ENCODE measurements at places on chromosomes 11 and 22.

GRCh38 chr22:17775781-17776465, 1.7 kb upstream of the BID start:
- no peak for DNase-seq

- peak; percentile 90 for DNase-seq
Observed at GRCh38 chr11:74726547-74727182, 4.6 kb downstream of the CHRDL2 start.

DNA sequence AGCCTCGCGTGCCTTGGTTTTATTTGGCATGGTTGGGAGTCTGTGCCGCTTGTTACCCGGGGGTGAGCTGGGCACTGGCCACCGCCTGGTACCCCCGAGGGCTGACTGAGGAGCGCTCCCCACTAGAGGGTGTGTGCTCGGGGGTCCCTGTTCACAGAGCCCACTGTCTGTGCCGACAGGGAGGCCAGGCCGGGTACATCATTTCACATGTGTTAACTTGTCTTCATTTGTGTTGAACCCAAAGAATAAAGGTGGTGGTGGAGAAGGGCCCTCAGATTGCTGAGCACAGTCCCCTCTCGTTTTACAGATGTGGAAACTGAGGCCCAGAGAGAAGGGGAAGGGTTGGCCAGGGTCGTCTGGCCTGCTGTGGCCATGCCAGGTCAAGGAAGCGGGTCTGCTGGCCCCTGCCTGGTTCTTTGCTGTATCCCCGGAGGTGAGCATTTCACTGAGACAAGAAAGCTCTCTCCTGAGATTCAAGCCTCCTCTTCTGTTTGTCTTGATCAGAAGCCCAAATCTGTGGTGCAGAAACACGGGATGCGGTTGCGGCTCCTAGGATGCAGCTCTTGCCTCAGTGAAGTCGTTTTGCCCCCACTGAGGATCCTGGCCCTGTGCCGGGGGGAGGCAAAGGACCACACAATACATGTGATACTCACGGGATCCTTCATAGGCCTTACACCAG, 60.8 kb downstream of the FBLN1 start:
- no peak for DNase-seq

DNA sequence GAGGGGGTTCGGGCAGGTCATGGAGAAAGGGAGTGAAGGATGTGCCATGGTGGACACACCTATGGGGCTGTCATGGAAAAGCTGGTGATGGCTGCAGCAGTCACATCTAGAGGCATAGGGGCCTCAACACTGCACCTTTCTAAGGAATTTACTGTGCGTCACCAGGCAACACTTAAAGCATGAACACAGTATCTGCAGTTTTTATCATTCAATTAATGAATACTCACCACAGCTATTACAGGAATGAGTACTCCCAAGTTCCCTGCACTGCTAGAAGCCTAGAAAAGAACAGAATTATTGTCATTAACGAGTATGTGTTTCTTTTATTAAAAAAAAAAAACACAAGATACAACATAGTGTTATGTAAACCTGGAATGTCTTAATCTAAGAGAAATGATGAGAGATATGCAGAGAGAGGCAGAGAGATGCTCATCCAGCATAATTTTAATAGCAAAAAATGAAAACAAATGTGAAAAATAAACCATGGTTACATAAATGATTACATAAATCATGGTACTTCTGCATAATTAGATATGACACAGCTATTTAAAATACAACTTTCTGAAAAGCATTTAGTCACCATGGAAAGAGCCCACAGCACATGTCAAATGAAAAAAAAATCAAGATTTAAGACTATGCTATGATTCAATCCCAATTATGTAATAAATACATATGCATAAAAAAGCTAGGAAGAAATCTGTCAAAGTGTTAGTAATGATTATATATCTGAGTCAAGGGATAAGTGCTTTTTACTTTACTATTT, 19.2 kb downstream of the SERPIND1 start:
- no peak for DNase-seq

- DNase-seq, result no peak
Observed at GRCh38 chr22:24500277-24500820, 5.2 kb downstream of the UPB1 start.

- DNase-seq, result peak; percentile 64
Observed at GRCh38 chr11:17014321-17014832, at the start of gene PLEKHA7. PLEKHA7 (minus strand) TSS chr11:17014414; CDS start chr11:17014401, 13 bp downstream.

- DNase-seq, result no peak
Observed at GRCh38 chr11:95682552-95682951, 107.0 kb downstream of the FAM76B start.

DNA sequence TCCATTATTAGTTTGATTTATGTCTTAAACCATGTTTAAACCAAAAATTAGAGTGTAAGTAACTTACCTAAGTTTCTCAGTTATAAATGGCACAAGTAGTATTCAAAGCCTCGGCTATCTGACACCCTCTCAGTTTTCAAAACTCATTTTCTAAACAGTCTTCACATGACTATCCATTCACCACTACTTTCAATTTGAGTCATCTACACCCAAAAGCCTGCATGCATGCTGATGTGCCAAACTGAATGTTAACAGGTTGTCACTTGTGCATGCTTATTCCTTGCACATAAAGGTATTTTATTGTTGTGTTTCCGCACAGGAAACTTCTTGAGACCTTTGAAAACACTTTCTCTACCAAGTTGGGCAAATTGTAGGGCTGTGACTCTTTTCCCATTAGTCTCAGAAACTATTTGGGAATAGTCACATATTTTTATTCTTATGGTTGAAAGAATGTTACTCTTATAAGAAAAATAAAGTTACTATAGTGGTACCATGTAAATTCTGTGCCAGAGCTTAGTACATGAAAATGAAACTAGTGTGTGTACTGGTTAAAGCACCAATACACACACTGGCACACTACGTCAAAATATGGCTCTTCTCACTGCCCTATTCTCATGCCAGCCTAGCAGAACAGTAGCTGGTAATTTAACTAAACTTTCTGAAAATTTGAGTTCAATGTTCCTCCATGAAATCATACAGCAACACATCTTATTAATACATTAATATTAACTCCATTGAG, 2.2 kb upstream of the OR51E2 start:
- DNase-seq, result peak; percentile 41

- DNase-seq, result no peak
Observed at GRCh38 chr22:36136988-36137387, 23.6 kb downstream of the APOL3 start.
